Stimulated activated CD8-positive, alpha-beta memory T cell treated with anti-CD3 and anti-CD28 coated beads, Interleukin-4, amount 100 ng/mL, for 1 hour (primary cell): ENCODE measurements at places on chromosomes 12 and 14.

- no peak for DNase-seq
Measured at GRCh38 chr12:1692895-1693610, 2.2 kb downstream of the ADIPOR2 start.

DNA sequence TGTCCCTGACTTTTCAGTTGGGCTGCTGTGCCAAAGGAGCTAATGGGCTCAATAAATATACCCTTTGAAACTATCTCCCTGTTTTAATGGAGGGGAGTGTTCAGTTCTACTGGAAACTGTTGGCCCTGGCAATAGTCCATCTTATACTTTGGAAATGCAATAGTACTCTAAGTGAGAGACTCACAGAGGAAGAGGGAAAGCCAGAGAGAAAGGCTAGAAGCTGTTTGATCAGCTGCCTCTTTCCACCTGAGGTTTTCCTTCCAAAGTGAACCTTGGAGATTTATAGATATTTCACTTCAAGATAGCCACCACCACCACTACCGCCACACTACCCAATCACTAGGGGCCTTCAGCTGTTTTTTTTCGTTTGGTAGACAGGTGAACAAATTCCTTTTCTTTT is 93.6 kb upstream of the CCDC91 start:
- DNase-seq: no peak

DNA sequence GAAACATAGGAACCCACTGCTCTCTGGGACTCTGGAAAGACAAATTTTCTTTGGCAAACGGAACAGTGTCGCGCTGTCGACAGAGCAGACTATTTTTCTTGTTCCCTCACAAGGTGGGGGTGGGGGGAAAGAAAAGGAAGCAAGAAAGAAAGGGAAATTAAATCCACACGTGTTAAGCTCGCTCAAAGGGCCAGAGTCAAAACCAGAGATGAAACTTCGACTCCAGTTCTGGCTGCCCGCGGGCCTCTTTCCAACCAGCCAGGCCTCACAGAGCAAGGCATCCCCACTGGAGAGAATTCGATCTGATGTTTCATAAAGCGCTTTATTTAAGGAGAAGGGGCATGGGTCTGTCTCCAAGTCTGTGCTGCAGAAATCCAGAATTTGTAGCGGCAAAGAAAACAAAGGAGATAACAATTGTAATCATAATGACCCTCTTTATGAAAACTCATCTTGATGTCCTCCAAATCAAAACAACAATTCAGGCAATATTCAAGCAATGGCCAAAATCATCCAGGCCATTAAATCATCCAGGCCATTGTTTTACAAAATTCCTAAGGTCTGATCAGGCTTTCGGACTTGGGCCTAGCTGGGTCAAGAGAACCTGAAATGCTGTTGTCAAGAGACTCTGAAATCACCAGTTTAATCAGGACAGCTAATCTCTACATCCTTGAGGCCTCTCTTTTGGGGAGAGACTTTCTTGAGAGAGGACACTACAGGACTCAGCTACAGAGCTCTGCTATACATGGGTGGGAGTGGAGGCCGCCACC is 5.3 kb upstream of the TBX5 start:
- DNase-seq: no peak

DNA sequence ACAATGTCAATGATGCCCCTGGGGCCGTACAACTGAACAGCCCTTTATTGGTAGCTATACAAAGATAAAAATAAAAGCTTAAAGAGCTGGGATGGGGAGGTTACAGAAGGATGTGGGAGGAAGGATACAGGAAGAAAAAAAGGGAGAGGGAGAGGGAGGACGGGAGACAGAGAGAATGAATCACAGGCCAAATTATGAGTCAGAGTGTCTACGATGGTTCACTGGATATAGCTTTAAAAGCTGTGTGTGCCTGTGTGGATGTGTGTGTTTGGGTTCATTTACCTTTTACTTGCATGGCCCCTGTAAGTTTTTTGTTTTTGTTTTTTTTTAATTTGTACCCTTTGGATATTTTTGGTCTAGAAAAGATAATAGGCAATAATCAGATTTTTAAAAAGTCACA is 111.9 kb downstream of the CCDC60 start:
- no peak for DNase-seq

DNA sequence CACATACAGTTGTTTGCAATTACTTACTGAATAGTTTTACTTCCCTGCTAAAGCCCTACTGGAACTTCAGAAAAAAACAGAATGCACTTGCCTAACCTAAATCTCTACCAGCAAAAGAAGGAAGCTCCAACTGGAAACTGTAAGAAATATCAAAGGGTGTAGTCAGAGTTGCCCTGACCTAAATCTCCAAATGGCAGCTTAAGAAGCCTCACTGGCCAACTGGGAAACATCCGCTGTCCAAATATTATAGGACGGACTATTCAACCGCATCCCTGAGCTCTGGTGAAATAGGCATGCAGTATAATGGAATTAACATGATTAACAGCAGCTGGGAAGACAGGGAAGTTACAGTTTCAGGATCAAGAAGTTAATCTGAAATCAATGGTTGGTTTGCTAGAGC is 24.3 kb downstream of the ANAPC7 start:
- no peak for DNase-seq

DNA sequence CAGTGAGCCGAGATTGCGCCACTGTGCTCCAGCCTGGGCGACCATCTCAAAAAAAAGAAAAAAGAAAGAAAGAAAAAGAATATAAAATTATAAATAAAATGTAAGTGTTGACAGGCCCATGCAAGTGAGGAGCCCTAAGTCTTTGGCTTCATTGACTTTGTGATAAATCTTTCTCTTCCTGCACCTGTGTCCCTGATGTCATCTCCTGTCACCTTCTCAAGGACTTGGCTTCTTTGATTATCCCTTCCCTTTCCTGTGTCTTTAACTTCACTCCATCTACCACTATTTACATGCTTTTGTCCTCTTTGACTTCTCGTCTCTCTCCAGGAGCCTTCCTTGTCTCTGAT is 33.6 kb upstream of the WNK1 start:
- DNase-seq: no peak

- no peak for DNase-seq
Measured at GRCh38 chr12:73589220-73589619, 948.4 kb upstream of the ATXN7L3B start.

- DNase-seq: no peak
Measured at GRCh38 chr12:123163227-123163626, 12.3 kb upstream of the PITPNM2 start.

DNA sequence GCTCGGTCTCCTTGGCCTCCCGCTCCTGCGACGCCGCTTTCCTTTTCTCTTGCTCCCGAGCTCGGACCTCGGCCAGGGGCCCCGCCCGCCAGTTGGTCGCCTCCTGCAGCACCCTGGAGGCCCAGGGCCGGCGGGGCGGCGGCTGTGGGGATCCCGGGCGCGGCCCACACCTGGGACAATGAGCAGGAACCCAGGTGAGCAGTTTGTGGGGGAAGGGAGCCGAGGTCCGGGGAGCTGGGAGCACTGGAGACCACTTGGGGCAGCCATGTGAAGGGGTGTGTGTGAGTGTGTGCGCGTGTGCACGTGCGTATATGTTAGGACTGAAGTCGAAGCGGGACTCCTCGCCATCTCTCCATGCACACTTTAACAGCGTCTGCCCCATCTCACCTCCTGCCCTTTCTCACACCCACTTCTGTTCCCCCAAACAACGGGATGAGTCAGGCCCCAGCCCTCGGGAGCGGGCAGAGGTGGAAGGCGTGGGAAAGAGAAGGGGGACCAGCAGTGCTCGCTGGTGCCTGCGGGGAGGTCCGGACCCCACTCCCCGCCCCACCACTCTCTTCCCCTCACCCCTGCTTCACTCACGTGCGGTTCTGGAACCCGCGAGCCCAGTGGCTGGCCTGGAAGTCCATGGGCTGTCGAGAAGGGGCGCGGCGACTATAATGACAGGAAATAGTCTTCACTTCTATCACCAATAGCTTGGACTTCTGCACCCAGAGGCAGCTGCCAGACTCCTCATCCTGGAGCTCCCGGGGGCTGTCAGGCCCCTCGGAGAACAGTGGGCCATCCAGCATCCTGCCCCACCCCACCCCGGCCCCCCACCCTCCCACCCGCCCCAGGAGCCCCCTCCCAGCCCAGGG is 450 bp downstream of the DDN start:
- no peak for DNase-seq

DNA sequence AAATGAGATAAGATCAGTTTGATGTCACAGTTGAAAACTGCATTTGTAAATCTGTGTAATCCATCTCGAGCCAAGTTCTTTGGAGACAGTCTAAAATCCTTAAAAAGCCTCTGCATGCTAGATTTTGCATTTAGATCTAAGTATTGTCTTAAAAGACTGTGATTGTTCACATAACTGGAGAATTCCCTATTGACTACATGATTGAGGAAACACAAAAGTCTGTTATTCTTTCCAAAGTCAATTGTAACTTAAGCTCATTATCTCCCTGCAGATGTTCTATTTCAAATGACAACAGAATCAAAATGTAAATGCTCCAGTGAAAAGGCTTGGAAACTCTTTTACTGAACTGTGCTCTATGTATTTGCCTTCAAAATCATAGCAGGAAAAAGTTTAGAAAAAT is 77.8 kb downstream of the MYF5 start:
- no peak for DNase-seq

GRCh38 chr14:29687071-29687765 is 240.4 kb downstream of the PRKD1 start:
- DNase-seq: no peak

GRCh38 chr14:54778618-54779345 is 123.8 kb downstream of the GCH1 start:
- DNase-seq: no peak

DNA sequence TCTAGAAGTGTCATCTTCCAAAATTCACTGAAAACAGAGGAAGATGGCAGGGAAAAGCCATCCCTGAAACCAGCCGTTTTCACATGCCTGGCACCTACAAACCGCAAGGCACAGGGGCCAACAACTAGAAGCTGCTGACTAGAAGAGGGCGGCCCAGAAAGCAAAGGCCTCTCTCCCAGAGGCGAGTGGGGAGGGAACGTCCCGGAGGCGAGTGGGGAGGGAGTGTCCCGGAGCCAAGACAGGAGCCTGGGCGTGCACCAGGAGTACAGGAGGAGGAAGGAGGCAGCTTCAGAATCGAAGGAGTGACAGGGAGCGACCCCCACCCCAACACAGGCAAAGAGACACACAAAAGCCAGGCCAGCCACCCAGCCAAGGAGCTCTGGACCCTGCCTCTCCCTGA is 21.0 kb downstream of the ANKLE2 start:
- no peak for DNase-seq

DNA sequence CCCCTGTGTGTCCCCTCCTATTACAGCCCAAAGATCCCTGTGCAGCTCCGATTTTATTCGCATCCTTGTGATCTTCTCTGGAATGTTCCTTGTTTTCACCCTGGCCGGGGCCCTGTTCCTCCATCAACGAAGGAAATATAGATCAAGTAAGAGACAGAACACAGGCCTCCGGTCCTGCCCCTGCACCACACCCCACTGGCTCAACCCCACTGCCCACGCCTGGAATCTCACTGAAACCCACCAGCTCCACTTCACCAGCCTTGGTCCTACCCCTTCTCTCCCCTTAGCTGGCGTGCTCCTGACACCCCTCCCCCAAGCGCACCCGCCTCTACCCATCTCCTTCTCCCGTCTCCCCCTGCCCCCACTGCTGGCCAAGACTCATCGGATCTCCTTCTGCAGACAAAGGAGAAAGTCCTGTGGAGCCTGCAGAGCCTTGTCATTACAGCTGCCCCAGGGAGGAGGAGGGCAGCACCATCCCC is 934 bp upstream of the TAPBPL start:
- DNase-seq: no peak

DNA sequence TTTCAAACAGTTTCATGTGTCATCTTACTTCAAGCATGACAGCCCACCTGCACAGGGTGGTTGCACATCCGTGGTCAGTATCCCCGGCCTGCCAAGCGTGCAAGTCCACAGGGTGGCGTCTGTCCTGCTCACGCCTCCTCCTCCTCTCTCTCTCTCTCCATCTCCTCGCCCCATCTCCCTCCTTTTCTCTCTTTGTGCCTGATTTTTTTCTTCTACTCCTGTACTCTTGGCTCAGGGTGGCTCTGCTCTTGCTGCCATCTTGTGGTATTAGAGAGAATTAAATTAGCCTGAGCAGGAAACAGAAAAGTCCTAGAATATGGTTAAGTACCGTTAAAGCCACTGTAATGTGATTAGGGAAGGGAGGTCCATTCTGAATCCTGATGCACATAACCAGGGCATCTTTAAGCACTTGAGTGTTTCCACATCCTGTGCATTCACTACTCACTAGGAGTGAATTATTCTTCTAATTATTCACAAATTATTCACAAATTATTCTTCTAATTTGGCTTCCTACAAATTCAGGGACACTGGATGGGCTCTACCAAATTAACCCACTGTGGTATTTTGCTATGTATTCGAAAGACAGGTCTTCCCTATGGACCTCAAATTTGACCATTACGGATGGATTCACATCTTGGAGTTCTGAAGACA is 25.5 kb upstream of the DTX1 start:
- DNase-seq: no peak

DNA sequence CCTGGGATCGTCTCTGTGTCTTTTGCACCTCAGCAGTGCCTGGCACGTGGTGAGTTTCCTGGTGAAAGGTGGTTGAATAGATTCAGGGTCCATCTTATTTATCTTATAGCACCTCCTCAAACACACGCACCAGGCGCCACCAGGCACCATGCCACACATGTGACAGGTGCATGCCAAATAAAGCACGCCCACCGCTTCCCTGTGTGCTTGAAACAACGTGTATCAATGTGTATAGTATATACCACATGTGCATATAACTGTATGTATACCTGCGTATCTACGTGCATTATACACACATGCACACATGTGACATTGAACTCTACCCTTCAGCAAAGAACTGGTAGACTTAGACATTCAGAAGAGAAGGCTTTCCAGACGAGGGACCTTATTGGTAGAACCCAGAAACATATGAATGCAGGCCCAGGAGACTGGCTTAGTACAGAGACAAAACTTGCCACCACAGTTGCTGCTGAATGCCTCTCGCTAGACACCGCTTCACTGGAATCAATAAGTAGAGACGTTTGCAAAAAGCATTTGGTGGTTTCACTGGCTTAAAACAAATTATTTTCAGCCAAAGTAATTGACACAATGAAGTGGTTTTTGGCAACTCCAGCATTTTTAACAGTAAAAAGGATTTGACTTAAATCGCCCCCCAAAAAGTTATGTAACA is 10.0 kb downstream of the EML1 start:
- DNase-seq: no peak

DNA sequence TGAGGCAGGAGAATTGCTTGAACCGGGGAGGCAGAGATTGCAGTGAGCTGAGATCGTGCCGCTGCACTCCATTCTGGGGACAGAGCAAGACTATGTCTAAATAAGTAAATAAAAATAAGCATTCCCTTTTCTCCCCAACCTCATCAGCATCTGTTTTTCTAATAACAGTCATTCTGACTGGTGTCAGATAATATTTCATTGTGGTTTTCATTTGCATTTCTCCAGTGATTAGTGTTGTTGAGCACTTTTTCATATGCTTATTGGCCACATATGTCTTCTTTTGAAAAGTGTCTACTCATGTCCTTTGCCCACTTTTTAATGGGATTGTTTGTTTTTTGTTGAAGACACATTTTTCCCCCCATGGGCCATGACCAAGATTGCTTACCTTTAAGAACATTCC is 243.2 kb downstream of the ADAMTS20 start:
- no peak for DNase-seq

DNA sequence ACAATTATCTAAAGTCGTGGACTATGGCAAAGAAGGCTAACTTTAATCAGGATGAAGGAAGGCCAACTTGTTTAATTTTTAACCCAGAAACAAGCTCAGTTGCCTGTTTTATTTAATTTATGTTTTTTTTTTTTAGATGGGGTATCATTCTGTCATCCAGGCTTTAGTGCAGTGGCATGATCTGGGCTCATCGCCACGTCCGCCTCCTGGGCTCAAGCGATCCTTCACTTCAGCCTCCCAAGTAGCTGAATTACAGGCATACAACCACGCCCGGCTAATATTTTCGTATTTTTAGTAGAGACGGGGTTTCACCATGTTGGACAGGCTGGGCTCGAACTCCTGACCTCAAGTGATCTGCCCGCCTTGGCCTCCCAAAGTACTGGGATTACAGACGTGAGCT is 19.7 kb downstream of the NUDT4 start:
- DNase-seq: no peak
